ENCODE measurements at places on chromosomes 7 and 10.
A peak's percentile ranks its signal among the peaks of the same experiment; 100 is the strongest.

DNA sequence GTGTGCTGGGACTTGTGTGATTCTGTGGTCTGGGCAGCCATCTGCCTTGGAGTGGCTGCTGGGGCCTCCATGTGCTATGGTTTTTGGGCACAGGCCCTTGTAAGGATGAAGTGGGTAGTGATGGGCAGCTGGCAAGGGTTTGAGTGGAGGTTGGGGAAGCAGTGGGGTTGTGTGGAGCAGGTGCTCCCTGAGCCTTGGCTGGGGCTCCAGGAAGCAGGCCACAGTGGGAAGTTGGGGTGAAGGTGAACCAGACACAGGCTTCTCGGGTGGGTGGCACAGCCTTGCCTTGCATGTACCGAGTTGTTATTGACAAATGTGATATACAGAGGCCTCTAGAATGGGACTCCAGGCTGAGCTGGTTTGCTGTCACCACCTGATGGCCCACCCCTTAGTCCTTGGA lies 82.3 kb downstream of the ADCY1 start:
- no peak for DNase-seq

DNA sequence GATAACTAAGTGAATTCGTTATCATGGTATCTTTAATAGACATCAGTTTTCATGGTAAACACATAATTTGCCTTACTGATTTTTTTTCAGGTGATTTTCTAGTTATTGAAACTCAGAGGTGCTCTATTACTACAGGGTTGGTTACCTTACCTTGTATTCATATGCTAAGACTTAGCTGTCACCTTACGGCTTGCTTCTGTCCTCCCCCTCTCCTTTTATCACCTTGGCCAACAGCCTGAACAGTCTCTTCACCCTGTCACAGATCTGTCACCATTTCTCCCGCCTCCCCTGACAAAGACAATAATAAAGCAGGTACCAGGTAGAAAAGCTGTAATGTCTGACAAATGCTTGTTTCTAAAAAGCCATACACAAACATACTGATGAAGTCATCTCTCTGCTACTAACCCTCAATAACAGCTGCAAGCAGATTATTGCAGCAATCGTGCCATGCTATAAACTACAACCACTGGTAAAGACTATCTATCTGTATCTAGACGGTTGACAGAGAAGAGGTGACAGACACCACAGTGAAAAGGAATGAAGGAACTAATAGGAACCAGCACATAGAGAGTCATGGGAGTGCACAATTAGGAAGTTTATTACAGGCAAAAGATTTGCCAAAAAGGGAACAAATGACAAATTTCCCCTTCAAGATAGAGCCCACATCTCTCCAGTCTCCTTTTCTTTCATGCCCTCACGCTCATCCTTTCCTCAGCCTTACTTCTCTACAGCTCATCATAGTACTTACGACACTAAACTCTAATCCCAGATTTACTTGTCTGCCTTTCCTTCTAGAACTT lies 57.2 kb downstream of the ARHGAP12 start:
- no peak for DNase-seq

- DNase-seq: no peak
Measured at GRCh38 chr10:127406018-127406550, 143.0 kb upstream of the NPS start.

DNA sequence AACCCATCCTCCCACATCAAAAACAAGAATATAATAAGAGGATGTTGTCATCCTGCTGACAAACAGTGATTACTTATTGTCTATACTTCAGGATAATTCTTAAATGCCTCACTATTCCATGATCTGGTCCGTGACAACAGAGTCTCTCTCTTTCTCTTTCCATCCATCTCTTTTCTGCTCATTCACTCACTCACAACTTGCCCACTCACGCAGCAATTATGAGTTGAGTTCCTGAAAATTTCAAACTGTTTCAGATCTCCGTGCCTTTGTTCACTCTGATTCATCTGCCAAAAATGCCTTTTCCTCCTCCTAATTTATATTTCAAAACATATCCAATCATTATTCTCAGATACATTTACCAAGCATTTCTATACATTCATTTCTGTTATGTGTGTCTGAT lies 1.4 kb downstream of the OR6B1 start:
- no peak for DNase-seq

DNA sequence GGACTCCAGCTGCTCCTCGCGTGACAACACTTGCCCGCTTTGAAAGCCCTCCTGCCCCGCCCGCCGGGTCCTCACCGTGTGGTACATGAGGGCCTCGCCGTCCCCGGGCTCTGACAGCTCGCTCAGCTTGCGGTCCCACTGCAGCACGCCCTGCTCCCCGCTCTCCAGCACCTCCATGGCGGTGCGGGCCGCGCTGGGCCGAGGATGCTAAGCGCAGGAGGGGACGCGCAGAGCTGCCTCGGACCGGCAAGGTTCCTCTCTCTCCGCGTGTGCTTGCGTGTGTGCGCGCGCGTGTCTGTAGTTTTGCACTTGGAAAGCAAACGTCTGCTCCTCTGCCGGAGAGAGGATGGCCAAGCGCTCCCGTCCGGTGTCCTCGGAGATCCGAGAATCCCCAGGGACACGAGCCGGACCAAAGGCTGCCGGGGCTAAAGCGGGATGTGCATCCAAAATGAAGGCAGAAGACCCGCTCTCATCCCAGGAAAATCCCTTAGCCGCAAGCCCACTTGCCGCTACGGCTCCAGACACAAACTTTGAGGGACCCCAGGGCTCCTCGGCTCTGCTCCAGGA lies at the start of gene CREB3L2:
TSS of gene CREB3L2 (minus strand) at position 558 of the 567 bp plus-strand sequence. CDS start at position 177, 381 bp downstream.
- peak; percentile 75 for DNase-seq

DNA sequence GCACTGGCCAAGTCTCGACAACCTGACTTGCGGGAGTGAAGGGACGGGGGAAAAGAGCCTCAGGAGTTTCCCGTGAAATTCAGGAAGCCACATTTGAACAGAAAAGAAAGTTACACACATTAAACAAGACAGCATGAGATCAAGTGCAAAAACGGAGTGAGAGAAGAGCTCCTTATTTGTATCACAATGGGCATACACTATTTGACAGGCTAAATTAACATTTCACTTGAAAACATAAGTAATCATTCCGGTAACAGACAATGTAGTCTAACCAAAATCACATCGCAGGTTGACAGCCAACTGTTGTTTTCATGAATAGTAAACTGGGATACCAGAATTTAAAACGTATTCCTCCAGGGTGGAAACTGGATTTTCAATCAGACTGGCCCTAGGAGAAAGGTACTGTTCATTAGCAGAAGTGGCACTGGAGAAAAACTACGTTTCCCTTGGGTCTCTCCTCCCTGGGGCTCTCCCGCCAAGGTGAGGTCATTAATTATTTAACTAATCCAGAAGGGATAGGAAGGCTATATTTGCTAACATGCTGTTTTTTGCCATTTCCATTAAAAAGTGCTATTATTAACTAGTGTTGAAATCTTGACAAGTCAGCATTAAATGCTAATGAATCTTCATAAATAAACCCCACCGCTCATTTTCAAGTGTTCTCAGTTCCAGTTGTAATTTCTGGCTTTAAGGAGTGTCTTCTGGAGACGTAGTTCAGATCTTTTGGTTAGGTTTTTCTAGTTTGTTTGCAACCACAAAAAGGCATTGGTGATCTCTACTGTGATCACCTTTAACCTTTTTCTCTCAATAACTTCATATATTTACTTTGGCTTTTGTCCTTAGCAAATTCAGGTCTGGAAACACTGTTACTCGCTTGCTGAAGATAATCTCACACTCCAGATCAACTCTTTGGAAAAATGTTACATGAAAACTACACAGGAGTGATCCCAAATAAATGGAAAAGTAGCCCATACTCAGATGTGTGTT lies 25.1 kb downstream of the RHEB start:
- DNase-seq: no peak

DNA sequence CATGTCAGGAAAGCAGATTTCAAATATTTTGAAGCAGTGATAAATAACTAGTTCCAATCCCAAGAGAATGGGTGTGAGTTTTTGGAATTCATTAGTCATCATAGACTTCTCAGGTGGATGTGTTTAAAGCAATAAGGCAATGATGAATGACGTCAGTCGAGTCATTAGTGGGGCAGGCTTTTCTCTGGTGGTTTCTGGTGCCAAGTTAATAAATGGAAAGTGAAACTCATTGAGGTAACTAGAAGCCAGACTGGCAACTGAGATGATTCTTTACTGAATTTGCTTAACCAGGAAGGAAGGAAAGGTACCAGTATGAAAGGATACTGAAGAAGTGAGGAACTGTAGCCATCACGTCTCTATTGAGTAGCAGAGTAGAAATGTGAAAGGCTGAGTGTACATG lies 311.0 kb downstream of the GPAM start:
- DNase-seq: no peak

DNA sequence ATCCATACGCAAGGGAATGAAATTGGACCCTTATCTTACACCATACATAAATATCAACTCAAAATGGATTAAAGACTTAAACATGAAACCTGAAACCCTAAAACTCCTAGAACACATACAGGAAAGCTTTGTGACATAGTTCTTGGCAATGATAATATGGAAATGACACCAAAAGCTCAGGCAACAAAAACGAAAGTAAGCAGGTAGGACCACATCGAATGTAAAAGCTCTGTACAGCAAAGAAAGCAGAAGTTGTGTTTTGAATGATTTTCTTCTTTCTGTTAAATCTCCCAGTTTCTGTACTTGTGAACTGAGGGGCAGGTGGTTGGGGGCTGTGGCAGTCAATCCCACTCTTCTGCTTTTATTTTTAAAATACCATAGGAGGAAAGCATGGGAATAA lies 368.4 kb upstream of the PODXL start:
- no peak for DNase-seq

DNA sequence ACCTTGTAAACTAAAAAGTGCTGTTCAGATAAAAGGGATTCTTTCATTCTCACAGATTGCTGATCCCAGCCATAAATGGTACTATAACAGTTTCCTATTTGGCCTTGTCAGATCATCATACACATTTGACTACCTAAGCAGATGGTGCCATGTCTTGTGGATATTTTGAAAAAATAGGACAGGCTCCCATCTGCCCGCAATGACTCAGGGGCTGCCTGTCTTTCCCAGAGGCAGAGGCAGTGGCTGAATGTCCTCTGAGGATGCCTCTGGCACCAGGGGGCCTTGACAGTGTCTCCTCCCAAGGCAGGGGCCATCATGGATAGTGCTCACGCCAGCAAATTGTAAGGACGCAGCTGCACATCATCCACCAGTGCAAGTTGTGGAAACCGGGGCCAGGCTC lies 323.0 kb upstream of the PODXL start:
- DNase-seq: no peak

GRCh38 chr7:116231543-116231942 lies 21.2 kb downstream of the TES start:
- DNase-seq: no peak

DNA sequence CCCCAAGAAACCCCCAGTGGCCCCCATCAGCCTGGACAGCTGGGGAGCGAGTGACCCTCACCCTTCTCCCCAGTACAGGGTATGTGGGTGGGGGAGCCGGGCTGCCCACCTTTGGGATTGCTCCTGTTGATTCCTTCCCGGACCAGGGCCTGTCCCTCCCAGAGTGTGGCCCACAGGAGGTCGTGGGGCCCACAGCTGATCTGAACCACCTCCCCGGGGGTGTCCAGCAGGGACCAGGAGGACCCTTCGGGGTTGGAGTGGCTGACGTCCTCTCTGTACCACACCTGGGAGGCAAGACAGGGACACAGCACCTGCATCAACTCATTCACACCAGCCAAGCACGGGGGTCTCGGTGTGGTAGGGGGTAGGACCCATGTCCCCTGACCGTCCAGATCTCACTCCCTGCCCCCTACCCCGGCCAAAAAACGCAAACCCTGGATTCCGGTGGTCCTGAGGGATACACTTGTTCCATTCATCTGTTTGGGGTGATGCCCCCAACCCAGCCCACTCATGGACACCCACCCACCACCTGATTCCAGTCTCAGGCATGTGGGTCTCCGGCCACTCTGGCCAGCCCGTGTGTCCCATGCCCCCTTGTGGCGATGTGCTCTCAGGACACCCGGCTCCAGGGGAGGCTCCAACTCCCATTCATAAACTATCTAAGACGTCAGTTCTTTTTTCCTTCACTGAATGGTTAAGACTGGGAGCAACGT lies 10.9 kb downstream of the TECPR1 start:
- peak; percentile 45 for DNase-seq

DNA sequence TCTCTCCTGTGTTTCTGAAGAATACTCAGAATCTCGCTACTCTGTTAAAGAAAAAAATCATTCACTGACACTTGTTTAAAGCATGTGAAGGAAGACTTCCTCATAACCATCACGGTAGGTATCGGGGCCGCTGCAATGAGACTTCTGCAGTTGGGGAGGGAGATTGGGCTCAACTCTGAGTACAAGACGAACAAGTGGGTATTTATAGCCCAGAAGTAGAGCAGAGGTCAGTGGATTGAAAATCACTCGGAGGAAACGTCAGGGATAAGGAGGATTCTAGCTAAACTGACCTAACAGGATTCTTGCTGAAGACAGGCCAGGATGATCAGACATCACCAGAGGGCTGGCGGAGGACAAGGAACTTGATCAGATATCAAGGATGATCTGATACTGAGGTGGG lies 33.3 kb downstream of the ITPRIP start:
- no peak for DNase-seq

DNA sequence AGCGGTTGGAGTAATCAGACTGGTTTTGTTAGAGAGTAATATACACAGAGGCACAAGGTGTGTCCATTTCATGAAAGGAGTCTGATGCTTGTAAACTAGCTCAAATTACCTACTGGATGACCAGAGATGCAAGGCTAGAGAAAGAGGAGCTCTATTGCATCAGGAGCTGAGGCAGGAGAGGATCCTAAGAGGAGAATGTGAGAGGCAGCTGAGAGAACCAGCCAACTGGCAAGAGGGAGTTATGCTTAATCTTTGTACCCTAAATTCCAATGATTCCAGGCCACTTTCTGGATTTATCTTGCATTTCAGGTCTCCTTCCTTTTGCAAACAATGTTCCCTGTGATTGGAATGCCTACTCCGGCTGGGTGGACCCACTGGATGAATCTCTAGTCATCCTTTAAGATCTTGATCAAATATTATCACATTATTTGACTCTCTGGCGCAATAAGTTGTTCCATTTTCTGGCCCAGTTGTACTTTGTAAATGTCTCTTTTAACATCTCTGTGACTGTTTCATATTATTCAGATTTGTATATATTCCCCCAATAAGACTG lies 57.5 kb upstream of the PTPN12 start:
- no peak for DNase-seq

GRCh38 chr7:90248706-90249105 lies 3.7 kb downstream of the CFAP69 start:
- no peak for DNase-seq
